ENCODE measurements at places on chromosomes 6 and 20. TPM values are rescaled to one million over a fixed set of nuclear protein-coding genes. Genes with fewer than 3 reads are reported as not detected.

GRCh38 chr6:135909737-135910387, 58.4 kb downstream of the PDE7B start:
- peak; percentile 62 for DNase-seq

GRCh38 chr6:29236634-29237033, 64.9 kb upstream of the OR14J1 start:
- no peak for DNase-seq

GRCh38 chr6:11251553-11252360, 19.3 kb upstream of the NEDD9 start:
- peak; percentile 51 for DNase-seq

DNA sequence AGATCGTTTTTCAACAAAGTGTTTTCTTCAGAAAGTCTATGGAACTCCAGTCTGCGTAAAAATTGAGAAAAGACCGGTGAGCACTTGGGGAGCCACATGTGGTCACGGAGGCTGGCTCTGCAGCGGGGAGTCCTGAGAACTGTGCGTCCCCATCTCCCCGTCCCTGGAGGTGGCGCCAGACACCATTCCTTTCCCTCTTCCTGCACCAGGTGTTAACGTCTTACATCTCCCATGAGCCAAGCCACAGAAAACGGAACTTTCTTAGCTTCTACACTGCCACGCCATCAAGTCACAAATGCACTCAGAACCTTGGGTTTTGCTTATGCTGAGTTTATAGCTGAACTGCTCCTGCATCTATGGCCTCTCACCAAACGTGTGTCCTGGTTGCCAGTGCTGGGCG, 62.6 kb downstream of the GINS1 start:
- peak; percentile 34 for DNase-seq

Gene ZDHHC14
- total RNA-seq, result 0.82 TPM

Gene RWDD1
- total RNA-seq, result 66.9 TPM
